Activated T-helper 2 cell treated with anti-CD3 and anti-CD28 coated beads, Interferon-gamma antibody, Interleukin-2, Interleukin-4, amounts not matched to agents 10 μg/mL and 5 μg/mL and 100 μg/mL, durations not matched to agents 14 hours and 24 hours and 36 hours (primary cell): ENCODE measurements at places on chromosomes 5 and 9. TPM values are rescaled to one million over a fixed set of nuclear protein-coding genes. Genes with fewer than 3 reads are reported as not detected.

DNA sequence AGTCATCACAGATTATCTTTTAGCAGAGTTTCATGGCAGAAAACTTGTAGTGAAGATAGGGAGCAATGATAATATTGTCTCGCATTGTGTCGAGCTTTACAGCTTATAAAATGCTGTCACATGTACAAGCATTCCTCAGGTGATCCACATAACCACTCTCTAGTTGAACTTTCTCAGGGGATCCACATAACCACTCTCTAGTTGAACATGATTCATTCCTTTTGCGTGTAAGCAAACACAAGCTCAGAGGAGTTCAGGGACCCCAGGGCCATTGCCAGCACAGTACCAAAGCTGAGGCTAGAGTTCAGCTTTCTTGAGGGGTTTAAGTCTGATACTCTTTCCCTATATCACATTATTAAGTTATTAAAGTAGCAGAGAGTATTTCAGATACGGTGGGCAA lies 86.7 kb downstream of the CDH6 start:
- H3K27ac ChIP-seq = no peak overlapping the region
- H3K4me3 ChIP-seq = no peak overlapping the region
- H3K36me3 ChIP-seq = no peaks in the 10 kb centered on the region
- H3K4me1 ChIP-seq = no peaks in the 10 kb centered on the region
- no peak for DNase-seq

- H3K4me3 ChIP-seq = no peak overlapping the region
- no peak for DNase-seq
Measured at GRCh38 chr5:36888303-36888702, 11.7 kb downstream of the NIPBL start.

DNA sequence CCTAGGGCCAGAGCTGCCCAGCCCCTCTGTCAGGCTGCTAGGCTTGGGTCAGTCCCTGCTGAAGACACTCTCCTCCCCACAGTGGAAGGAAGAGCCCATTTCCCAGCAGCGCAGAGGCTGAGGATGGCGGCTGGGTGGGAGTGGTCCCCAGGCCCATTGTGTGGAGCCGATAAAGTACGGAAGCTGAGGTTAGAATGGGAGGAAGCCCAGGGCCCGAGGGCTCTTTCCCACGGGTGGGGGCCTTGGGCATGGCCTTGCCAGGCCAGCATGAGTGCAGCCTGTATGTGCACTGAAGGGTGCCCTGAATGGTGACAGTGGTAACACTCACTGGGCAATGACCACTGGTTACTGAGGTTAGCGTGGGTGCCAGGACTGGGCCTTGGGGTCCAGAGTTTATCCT lies 125.9 kb downstream of the RGS3 start:
- H3K4me3 ChIP-seq = no peak overlapping the region
- DNase-seq = no peak
- H3K36me3 ChIP-seq = peaks cover 53% of the 10 kb centered on the region
- H3K27me3 ChIP-seq = no peaks in the 10 kb centered on the region

DNA sequence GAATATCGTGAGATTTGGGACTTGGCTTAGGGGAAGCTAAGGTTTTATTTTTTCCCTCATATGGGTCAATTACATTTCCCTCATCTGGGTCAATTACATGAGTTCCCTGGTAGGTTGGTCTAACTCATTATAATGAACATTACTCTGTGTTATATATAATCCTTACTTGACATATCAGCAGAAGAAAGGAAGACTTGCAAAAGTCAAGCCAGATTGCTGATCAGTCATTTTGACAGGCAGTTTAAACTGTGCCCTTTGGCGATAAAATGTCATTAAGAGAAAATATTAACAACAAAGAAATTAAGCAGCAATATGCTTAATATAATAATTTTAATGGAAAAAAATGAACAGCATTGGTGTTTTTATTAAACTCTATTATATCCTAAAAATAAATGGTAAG lies 23.1 kb upstream of the TRPM3 start:
- no peak for DNase-seq
- H3K27me3 ChIP-seq = no peaks in the 10 kb centered on the region
- no peaks in the 10 kb centered on the region for H3K36me3 ChIP-seq
- H3K27ac ChIP-seq = no peak overlapping the region
- H3K4me3 ChIP-seq = no peak overlapping the region

- H3K36me3 ChIP-seq = no peaks in the 10 kb centered on the region
- no peak overlapping the region for H3K4me3 ChIP-seq
- peaks cover 2% of the 10 kb centered on the region for H3K27me3 ChIP-seq
- no peak for DNase-seq
- H3K27ac ChIP-seq = no peak overlapping the region
- peaks cover 14% of the 10 kb centered on the region for H3K4me1 ChIP-seq
Measured at GRCh38 chr5:141845371-141845851, 32.8 kb downstream of the PCDH1 start.

DNA sequence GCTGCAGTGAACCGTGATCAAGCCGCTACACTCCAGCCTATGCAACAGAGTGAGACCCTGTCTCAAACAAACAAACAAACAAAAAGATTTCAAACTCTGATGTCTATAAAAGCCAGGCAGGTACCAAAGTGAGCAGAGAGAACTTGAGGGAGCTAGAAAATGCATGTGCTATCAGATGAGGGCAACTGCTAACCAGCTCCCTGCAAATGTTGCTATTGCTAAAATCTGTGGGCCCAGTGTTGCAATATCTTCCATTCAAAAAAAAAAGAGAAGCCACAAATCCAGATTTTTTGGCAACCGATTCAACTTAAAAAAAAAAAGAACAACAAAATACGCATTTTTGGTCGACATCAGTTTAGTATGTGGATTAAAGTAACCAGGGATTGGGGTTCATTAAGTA lies 5.5 kb downstream of the UBE2D2 start:
- no peaks in the 10 kb centered on the region for H3K27me3 ChIP-seq
- H3K4me1 ChIP-seq = peaks cover 50% of the 10 kb centered on the region
- no peak overlapping the region for H3K27ac ChIP-seq
- no peak overlapping the region for H3K4me3 ChIP-seq

DNA sequence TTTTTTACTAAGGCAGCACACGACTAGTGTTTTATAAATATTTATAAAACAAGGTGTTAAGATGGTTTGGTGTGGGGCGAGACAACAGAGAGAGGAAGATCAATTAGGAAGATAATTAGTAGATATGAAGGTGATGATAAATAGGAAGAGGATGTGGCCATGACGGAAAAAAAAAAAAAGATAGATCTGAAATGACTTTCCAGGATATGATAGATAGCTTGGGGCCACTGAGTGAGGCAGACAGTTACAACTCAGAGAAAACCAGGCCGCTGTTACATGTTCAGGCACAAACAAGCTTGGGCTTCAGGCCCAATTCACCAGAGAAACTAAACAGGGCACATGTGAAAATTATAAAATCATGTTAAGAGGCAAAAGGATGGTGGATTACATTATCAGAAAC lies 43.2 kb downstream of the KIAA0825 start:
- DNase-seq = no peak

GRCh38 chr5:118834710-118835109 lies 153.6 kb downstream of the DTWD2 start:
- no peak overlapping the region for H3K27ac ChIP-seq
- no peaks in the 10 kb centered on the region for H3K36me3 ChIP-seq
- no peaks in the 10 kb centered on the region for H3K27me3 ChIP-seq

- H3K4me3 ChIP-seq = no peak overlapping the region
- H3K4me1 ChIP-seq = peaks cover 12% of the 10 kb centered on the region
- H3K36me3 ChIP-seq = no peaks in the 10 kb centered on the region
Measured at GRCh38 chr9:88789785-88790184, 201.5 kb upstream of the S1PR3 start.

GRCh38 chr9:134267305-134267880 lies 58.9 kb upstream of the RXRA start:
- no peaks in the 10 kb centered on the region for H3K36me3 ChIP-seq
- H3K27me3 ChIP-seq = peaks cover 11% of the 10 kb centered on the region
- H3K4me1 ChIP-seq = no peaks in the 10 kb centered on the region
- no peak for DNase-seq
- no peak overlapping the region for H3K4me3 ChIP-seq

DNA sequence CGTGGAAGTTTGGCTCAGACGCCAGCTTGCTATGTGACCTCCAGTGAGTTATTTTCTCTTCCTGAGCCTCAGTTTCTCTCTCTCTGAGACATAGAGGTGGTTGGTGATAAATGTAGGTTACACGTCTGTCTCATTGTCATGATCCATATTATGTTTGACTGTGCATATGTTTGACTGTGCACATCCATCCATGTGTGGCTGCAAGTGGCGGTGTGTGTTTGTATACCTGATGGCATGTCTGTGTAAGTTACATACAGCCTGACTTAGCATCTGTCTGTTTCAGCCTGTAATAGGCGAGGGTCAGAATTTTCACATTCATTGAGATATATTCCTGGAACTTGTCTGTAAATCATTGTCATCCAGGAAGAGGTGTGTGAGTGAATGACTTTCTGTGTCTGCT lies 3.3 kb downstream of the SPARC start:
- no peak overlapping the region for H3K4me3 ChIP-seq
- H3K27ac ChIP-seq = no peak overlapping the region
- DNase-seq = no peak

DNA sequence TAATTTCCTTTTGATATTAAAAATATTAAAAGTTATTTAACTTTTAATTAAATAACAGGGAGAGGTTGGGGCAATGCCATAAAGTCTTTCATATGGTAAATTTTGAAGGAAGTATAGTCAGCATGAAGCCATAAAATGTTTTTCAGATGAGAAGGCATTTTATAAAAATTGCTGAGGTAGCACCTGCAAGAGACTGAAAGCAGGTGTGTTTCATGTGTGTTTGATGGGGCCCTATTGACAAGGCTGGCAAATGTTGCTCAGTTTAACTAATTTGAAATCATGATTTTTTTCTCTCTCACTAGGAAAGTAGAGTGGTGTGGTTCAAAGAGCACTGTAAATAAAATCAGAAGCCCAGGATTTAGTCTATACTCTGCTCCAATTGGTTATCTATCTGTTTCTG lies 805.8 kb upstream of the C9orf72 start:
- H3K4me3 ChIP-seq = no peak overlapping the region
- no peaks in the 10 kb centered on the region for H3K4me1 ChIP-seq
- no peaks in the 10 kb centered on the region for H3K36me3 ChIP-seq
- no peak for DNase-seq
- no peak overlapping the region for H3K27ac ChIP-seq

DNA sequence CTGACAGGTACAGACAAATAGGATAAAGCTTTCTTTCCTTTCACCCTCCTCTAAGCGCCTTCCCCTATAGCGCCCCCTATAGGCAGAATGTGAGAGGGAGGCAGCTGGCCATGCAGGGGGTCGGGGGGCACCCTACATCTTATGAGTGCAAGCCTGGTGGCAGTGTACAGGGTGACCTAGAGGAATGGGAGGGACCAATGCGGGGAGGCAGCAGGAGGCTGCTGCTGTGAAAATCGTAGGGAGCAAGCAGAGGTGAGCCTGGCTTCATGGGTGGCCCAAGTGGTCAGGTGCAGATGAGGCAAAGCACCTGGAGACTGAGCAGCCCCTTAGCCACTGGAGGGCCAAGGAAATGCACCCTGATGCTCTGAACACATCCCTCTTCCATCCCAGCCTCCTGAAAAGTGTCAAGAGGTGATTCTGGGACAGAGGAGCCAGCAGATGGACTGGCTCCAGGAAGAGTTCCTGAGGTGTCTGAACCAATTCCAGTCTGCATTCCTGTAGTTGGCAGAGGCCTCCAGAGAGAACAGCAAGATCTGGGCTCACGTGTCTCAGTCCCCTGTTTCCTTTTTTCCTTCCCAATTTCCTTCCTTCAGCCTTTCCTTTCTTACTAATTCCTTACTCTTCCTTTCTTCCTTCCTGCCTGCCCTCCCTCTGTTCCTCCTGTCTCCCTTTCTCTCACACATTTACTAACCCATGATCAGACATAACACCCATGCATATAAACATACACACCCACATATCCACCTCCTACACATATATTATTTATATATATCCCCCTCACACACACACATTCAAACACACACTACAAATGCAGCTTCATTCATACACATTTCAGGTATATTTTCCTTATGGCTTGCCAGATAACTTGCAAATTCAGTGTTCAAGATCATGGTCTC lies 32.8 kb upstream of the GALNT10 start:
- no peaks in the 10 kb centered on the region for H3K4me1 ChIP-seq
- no peaks in the 10 kb centered on the region for H3K36me3 ChIP-seq
- peaks cover 60% of the 10 kb centered on the region for H3K27me3 ChIP-seq
- no peak overlapping the region for H3K27ac ChIP-seq
- no peak overlapping the region for H3K4me3 ChIP-seq

DNA sequence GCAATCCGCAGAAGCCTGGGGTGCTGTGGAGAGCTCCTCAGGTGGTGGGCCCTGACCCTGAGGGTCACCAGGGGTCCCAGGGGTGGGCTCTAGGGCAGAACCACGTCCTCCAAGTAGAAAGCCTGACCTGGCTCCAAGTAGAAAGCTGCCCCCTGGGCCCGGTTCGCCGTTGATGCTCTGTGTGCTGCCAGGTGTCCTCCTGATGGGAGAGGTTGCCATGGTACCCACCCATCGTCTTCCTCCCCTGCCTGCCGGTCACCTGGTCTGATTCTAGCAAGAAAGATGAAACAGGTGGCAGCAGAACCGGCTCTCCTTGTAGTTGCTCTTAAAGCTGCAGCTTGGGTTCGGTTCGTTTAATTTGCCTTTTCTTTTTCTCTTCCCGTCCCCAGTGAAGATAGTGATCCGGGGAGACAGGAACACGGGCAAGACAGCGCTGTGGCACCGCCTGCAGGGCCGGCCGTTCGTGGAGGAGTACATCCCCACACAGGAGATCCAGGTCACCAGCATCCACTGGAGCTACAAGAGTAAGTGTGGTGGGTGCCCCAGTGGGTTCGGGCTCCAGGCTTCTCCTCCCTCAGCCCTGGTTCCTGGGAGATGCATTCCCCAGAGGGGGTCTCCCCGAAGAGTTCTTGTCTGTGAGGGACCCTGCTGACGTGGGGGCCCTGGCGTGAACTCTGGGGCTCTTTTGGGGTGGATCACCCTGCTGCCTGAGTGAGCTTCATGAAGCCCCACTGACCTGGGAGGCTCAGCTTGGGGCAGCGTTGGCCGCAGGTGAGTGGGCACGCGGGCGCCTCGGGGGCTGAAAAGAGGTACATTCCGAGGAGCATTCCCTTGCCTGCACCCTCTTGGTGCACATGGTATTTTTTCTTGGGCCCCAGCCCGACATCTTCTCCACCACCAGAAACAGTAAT lies 15.6 kb downstream of the RABL6 start:
- H3K36me3 ChIP-seq = peaks cover 24% of the 10 kb centered on the region
- no peaks in the 10 kb centered on the region for H3K27me3 ChIP-seq
- no peak for DNase-seq
- no peak overlapping the region for H3K27ac ChIP-seq
- no peaks in the 10 kb centered on the region for H3K4me1 ChIP-seq
- H3K4me3 ChIP-seq = no peak overlapping the region

The PLAC8L1 gene
- 0.71 and 0.74 TPM in 2 replicates for total RNA-seq

The ABCA2 gene
- total RNA-seq = 27.4 and 31.4 TPM in 2 replicates

The BASP1 gene
- total RNA-seq = 0.64 and 0.73 TPM in 2 replicates

The RARS1 gene
- 129 and 131 TPM in 2 replicates for total RNA-seq

The PARP8 gene
- total RNA-seq = 22.2 and 23.5 TPM in 2 replicates

The ITK gene
- total RNA-seq = 313 and 319 TPM in 2 replicates
